Right ventricle myocardium superior (tissue), 1 donor: ENCODE measurements at places on chromosomes 4 and X.

- no peak for DNase-seq
Measured at GRCh38 chr4:45931154-45931553, 192.7 kb downstream of the GABRG1 start.

GRCh38 chrX:9635803-9636202 lies 129.8 kb downstream of the GPR143 start:
- no peak for DNase-seq

DNA sequence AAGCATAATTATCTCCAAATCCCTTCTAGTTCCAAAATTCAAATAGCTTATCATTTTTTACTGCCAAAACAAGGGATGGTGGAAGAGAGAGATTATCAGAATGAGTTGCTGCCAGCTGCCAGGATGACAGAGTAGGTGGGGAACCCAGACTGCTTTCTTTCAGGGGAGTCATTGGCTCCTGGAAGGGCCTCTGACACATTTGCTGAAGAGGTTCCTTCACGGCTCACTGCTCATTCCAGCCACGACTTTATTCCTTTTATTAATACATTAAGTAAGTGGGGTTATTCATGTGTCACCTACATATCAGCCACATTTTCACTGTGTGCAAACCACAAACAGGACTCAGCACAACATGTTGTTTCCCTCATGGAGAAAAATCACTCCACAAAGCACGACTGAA lies 12.7 kb upstream of the SMIM43 start:
- no peak for DNase-seq

DNA sequence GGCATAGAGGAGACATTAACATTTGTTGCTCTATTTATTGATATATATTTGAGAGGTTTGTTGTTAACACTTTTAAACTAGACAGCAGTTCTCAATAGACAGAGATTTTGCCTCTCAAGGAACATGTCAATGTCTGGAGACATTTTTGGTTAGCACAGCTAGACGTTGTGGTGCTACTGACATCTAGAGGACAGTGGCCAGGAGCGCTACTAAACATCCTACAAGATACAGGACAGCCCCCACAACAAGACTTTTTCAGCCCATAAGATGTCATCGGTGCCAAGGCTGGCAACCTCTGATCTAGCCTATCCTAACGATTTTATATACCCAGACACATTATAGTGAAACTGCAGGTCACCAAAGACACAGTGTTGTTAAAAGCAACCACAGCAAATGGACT lies 18.4 kb upstream of the CTSO start:
- no peak for DNase-seq

- DNase-seq = no peak
Measured at GRCh38 chrX:41629539-41629938, 59.2 kb upstream of the GPR34 start.

DNA sequence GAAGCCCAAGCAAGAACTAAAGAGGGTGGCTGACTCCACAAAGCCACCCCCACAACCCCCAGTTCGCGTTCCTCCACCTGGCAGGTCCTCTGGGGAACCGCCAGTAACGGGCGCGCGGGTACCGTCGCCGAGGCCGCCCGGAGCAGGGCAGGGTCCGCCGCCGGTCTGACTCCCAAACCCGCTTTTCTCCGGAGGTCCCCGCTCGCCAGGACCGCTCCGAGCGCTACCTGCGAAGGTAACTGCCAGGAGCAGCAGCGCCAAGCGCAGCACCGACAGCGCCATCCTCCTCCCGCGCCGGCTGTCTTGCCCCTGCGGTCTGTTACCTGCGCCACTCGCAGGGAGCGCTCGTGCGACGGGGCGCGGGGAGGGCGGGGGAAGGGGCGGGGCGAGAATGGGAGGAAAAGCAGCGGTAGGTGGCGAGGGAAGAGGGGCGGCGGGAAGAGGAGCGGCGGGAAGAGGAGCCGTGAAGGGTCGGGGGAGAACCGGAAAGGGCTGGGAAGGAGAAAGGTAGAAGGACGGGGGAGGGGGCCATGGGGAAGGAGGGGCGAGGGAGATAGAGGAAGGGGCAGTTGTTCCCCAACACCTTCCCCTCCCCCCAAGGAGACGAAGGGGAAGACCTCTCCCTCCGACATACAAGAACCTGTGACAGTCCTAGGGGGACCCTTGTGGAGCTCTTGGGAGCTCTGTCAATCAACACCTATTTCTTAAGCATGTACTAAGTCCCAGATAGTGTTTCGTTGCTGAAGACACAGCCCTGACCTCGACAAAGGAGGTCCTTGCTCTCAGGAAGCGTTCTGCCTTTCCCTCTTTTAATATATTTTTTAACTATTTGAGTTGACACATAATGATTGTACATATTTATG lies at the start of gene SPINK2:
TSS of gene SPINK2 (minus strand) at position 321 of the 863 bp plus-strand sequence. CDS start at position 282, 39 bp downstream.
- DNase-seq = peak; percentile 47

DNA sequence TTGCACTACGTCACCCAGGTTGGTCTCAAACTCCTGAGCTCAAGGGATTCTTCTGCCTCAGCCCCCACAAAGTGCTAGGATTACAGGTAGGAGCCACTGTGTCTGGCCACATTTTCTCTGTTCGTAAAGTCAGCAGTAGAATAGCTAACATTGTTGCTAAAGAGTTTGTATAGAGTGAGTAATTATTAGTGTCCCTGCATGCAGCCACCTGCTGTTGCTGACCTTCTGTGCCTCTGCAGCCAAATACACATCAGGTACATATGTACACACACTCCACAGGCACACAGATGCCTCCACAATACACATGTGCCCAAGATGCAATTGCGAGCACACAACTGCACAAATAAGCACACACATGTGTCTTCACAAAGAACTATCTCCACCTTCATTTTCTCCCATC lies 10.9 kb downstream of the DRD5 start:
- DNase-seq = no peak

GRCh38 chrX:97594646-97595224 lies 711.0 kb downstream of the RPA4 start:
- DNase-seq = no peak

- no peak for DNase-seq
Measured at GRCh38 chrX:39599339-39599738, 498.4 kb downstream of the BCOR start.

GRCh38 chr4:146095860-146096259 lies 79.7 kb upstream of the LSM6 start:
- no peak for DNase-seq

- no peak for DNase-seq
Measured at GRCh38 chrX:20740443-20740842, 473.7 kb upstream of the RPS6KA3 start.

DNA sequence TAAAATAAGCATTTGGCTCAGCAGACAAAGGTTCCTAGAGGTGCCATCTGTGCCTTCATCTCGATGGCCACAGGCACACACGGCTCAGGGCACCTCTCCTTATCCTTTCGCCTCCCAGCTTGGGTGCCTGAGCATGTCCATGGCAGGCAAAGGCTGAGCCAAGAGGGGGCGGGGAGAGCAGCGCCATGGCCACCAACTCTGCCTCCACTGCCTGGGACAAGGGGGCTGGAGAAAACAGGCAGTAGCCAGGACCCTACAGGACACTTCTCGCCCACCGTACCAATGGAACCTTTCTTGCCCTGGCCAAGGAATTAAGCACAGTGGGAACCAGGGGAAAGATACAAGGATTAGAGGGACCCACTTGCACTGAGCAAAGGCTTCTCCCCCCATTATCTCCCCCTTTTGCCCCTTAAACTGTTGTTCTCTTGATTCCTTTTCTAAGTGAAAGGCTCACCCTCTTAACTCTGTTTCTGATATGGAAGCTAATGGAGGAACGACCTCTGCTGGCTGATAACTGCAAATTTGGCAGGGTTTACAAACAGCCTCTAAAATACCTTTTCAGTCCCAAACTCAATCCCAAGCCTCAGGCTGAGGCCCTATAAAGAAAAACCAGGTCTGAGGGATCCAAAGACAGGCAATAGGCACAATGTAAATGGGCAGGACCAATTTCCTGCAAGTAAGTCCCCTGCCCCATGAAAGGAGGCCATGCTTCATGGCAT lies 335.2 kb downstream of the ADAM29 start:
- DNase-seq = no peak

DNA sequence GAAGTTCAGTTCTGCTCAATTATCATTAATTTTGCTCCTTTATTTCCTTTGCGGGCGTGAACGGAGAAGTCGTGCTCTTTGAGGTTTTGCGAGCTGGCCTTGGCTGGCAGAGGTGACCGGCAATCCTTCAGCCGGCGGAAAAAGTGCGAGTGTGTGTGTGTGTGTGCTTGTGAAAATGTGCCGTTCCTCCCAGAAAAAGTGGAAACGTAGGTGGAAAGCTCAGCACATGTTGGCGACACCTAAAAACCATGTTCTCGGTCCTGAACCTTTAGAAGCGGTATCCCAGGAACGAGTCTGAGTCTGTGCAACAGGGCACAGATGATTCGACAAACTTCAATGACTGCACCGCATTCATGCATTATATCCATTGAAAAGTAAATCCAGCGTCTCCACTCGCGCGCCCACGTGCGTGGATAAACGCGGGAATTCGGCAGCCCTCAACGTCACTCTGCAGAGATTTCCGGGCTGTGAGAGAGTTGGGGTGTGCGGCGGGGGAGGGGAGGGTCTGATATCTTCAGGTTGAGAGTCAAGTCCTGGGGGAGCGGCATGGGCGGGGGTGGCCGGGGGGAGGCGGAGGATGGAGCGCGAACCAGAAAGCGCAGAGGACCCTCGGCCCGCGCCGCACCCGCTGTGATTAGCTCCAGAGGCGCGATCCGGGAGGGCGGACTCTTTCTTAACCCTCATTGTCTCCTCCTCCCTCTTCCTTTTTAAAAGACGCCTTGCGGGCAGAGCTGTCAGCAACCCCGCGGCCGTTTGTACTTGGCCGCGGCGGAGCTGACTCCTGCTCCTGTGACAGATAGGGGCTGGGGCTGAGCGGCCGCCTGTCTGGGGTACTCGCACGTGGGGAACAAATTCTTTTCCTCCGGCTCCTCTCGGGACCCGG lies at the start of gene SHISA3:
TSS of gene SHISA3 (plus strand) at position 737 of the 883 bp plus-strand sequence. CDS start 569 bp downstream, outside the sequence.
- peak; percentile 60 for DNase-seq

GRCh38 chrX:17846045-17846444 lies 15.1 kb downstream of the RAI2 start:
- DNase-seq = no peak

GRCh38 chrX:12802741-12803140 lies 11.5 kb downstream of the PRPS2 start:
- DNase-seq = no peak

- DNase-seq = peak; percentile 51
Measured at GRCh38 chr4:10115271-10115796, 1.3 kb downstream of the WDR1 start.

DNA sequence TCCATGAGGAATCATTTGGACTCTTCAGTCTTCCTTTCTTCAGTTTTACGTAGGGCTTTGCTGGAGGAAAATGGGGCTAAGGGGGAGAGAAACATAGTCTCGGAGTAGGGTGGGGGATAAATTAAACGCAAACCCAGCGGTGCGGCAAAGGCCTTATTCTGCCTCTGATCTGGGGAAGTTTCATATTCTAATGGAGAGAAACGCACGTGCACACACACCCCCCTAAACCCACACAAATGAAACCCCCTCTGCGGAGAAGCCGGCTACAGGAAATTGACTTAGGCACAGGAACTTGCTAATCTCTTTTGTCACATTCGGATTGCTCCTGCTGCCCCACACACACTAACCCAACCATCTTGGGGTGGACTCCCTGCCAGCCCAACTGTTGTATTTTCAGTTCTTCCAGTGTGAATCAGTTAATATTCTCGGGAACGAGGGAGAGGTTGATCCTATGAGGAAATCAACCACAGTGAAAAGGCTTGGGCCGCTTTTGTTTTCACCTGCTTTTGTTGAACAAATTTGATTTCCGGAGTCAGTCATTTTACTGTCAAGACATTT lies at the start of gene RHOH:
TSS of gene RHOH (plus strand) at position 308 of the 558 bp plus-strand sequence. CDS start 46,356 bp downstream, outside the sequence.
- DNase-seq = no peak

DNA sequence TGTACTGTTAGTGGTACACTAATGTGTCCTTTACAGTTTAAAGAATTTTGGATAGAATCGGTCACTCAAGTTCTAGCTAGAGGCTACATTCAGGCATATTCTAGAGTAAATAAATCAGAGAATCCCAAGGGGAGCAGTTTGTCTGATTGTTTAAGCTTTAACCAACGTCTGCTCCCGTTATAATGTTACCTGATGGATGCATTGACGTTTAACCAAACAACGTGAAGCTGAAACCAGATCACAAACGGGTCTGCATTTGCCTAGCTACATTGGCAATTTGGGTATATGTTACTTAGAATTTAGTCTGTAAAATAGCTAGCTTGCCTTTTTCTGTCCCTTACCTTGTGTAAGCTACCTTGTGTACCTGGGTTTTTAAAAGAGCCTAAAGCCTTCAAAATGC lies 1.6 kb downstream of the PI4K2B start:
- no peak for DNase-seq

DNA sequence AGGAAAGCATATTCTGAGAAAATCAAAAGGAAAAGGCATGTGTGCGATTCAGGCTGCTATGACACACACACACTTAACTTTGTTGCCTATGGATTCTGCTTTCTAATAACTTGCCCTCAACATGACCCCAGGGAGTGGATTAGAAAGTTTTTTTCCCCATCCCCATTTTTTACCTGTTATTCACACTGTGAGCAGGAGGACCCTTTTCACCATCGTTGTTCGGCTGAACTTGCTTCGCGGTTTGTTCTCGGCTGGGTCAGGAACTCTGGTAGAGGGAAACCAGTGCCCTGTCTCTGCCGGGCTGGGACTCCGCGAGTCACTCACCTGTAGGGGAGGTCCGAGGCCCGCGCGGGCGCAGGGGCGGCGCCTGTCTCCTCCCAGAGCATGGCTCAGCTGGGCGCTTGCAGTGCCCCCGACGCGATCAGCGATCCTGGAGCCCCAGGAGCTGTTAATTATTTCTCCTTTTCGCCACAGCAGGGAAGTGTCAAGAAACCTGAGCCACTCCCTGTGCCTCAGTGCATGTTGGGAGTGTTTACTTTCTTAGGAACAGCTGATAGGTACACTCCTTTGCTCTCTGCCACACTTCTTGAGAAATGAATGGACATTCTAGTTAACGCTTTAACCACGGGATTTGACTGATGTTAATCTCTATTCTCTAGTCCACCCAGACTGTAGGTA lies at the start of gene RASSF6:
TSS of gene RASSF6 (minus strand) at position 322 of the 678 bp plus-strand sequence. CDS start 8,641 bp downstream, outside the sequence.
- no peak for DNase-seq

DNA sequence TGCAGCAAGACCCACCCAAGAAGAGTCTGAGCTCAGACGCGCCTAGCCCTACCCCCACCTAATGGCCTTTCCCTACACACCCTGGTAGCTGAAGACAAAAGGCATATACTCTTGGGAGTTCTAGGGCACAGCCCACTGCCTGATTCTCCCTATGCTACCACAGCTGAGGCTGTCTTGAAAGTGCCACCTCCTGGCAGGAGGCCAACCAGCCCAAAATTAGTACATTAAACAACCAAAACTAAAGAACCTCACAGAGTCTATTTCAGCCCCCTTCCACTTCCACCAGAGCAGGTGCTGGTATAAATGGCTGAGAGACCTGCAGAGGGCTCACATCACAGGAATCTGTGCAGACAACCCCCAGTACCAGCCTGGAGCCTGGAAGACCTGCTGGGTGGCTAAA lies 119.1 kb downstream of the HMGN5 start:
- DNase-seq = no peak

DNA sequence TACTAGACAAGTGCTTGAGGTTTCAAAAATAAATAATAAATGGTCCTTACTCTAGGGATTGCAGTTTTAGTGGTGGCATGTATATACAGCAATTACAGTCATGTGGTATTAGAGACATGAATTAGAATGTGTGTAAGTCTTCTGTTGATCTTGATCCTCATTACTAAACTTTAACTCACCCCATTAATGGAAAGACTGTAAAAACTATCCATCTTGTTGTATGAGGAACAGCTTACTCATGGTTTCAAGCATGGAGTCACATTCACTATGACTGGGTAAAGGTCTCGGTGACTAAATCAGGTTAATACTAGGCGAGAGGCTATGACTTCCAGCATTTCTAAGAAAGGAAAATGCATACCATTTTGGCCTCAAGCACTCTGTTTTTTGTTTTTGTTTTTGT lies 107.0 kb upstream of the HPGD start:
- no peak for DNase-seq
